Activated naive CD4-positive, alpha-beta T cell (primary cell): ENCODE measurements at places on chromosomes 7 and 10.

- no peak for DNase-seq
Measured at GRCh38 chr10:67599597-67599996, 96.4 kb downstream of the CTNNA3 start.

GRCh38 chr10:77406764-77407430 is 230.7 kb downstream of the KCNMA1 start:
- DNase-seq, result no peak

- DNase-seq, result no peak
Measured at GRCh38 chr7:36456138-36456537, 66.5 kb downstream of the ANLN start.

- no peak for DNase-seq
Measured at GRCh38 chr10:48287417-48288391, 13.2 kb upstream of the FRMPD2 start.

- DNase-seq, result no peak
Measured at GRCh38 chr7:104264285-104264684, 56.5 kb upstream of the ORC5 start.

DNA sequence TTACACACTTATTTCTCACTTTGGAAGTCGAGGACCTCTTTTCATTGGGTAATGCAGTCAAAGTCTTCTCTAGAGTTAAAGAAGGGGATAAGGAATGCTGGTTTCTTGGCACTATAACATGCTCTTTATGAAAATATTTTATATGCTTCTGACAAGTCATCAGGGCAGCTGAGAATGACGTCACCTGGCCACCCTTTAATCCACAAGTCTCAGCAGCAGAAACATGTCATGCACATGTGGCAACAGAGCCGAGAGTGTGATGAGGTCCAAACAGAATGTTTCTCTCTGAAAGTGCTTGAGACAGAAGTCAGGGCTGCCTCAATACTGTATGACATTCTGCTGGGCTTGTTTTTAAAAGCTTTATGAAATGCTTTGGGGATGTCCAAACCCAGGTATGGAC is 63.5 kb upstream of the C10orf90 start:
- DNase-seq, result no peak

DNA sequence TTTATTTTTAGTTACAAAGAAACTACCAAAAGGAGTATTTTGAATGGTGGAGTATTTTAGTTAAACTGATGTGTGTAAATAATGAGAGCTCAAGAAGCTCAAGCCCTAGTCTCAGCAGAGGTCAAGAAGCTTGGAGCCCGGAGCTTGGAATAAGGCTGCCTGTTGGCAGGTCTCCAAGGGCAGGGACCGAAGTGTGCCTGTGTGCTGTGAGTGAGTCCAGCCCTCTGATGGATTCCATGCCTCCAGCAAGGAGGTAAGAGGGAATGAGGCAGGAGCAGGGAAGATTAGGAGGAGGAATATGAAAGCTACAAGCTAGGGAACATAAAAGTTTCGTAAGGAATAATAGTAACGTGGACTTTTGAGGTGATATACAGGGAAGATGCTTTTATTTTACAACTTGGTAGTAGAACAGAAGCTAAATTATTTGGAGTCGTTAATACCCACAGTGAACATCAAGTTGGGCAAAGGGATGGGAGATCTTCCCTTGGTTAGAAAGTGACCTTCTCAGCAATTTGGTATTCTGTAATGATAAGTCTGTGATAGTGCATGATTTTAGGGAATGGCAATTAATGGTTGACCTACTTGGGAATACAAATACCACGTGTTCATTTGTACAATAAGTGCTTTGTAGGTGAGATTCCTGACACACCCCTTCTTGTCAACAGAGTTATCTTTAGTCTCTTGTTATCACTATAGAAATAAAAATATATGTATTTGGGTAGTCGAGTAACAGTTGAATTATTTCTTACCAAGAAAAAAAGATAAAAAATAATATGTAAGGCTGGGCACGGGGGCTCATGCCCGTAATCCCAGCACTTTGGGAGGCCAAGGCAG is 4.6 kb downstream of the SEC23IP start:
- no peak for DNase-seq

DNA sequence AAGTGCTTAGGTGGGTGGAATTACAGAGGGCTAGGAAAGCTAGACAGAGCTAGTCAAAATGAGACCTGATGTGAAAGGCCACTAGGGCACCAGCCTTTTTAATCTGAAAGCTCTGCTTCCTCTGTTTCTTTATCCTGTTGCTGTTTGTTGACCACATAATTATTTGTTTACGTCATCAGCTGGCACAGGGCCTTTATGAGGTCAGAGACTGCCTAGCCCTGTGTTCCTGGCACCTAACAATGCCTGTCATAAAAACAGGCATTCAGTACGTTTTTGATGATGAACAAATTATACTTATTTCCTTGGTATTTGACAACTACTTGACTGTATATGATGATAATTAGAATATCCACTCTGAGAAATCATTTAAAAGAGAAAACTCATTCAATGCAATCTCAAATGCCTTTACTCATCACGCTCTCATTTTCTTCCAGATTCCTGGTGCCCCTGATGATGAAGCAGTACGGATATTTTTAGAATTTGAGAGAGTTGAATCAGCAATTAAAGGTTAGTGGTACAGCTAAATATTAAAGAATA is 26.0 kb downstream of the RBM17 start:
- DNase-seq, result no peak

DNA sequence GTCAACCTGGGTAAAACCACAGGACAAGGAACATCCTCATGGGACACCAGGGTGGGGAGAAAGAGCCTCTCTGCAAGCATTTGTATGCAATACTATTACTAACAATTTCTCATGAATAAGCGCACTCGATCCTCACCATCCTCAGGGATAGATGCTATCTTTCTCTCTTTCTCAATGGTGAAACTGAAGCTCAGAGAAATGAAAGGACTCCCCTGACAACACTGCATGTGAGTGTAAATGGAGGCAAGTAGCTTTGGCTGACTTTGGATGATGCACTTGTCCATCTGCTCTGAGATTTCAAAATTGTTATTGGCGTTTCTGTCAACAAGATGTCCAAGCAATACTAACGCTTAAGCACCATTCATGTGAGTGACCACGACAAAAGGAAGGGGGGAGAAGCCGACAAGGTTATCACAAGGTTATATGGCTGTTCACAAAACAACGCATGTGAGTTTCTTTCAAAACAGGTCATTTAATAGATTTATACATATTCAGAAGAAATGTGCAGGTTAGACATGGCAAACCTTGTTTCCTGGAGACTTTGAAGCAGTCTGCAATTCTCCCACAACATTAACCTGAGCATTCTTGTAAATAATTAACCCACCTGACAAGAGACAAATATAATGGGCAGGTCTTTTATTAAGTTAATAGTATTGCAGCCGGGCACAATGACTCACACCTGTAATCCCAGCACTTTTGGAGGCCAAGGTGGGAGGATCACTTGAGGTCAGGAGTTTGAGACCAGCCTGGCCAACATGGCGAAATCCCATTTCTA is 54.0 kb downstream of the IFIT5 start:
- no peak for DNase-seq

DNA sequence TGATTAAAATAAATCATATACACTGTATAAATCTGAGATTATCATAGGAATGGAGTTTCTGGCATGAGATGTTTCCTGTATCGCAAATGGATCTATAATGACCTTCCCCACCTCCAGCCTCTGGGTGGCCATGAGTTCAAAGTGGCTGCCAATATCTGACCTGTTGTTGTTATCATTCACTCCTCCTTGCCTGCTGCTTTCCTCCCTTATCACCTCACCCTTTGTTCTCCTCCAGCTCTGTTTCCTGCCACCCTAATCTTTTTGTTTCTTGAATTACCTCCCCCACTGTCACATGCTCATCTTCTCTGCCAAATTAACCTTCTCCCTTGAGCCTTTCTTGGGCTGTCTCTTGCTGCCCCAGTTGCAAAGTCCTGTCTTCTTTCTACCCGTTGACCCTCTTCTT is 12.0 kb downstream of the SCD start:
- DNase-seq, result no peak

GRCh38 chr10:124728830-124729661 is 15.1 kb downstream of the FAM53B start:
- no peak for DNase-seq

DNA sequence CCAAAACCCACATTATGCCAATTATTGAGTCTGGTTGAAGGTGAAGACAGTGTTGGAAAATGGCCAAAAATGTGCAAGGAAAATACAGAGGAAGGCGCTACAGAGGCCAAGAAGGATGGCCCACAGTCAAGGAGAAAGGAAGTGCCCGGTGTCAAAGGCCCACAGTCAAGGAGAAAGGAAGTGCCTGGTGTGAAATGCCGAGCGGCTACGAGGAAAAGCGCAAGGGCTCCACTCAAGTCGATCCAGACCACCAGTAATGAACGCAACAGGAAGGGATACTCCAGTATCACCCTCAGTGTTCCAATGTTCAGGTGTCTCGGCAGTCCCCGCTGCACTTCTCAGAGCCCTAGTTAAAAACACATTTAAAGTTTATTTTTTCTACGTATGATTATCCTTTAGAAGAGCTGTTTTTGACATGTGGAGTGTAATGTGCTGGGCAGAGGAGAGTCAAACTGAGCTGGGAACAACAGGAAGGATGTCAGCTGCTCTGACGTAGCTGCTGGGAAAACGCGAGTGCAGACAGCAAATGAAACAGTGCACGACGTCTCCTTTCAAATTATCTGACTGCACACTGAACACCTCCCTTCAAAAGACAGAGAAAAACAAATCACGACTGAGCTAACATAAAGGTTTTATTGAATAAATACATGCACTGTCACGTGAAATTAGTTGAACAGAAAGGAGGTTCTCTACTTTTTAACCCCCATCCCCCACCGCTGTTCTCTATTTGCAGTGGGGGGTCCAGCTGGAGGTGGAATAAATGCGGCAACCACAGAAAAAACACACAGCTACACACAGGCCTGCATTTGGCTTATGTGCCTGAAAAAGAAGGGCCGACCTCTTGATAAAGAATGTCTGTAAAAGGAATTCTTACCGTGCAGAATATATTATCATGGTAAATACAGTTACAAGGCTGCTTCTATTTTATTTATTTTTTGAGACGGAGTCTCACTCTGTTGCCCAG is 26.1 kb upstream of the NCAPG2 start:
- DNase-seq, result no peak

- no peak for DNase-seq
Measured at GRCh38 chr7:41925946-41926345, 223.1 kb upstream of the INHBA start.

DNA sequence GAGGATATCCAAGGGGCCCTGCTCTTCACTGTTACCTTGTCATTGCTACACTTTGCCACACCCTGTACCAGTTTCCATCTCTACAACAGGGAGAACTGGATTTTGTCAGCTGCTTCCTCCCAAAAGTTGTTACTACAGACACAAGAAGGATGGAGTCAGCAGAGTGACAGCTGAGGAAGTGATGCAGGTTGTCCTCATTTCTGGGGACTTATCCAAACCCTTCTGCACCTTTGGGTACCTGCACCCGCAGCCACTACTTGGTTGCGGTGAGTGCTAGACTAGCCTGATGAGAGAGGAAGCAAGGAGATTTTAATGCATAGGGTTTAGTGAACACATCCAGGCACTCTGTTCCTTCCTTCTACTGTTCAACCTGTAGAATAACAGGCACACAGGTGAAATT is 281.0 kb downstream of the RPS24 start:
- DNase-seq, result no peak

DNA sequence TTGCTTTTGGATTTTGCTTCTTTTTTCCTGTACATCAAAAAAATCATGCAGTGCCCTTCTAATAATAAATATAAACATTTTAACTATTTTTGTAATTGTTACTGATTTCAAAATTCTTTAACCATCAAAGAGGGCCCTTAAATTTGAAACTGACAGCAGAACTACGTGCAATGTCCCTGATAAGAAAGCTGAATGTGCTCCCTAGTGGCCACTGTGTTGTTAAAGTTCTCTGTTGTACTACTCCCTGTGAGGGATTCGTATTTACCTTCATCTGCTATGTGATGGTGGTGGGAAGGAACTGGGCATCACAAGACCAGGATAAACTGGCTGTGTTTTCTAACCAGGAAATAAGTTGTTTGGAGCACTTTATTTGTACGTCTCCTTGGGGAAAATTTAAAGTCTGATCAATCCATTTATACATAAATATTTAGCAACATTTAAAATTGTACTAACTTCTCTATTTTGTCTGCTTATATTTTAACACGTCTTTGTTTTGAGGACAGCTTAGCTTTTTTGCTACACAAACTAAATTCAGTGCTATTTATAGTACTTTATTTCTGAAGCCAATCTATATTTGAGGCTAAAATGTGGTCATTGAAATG is 322.4 kb downstream of the HGF start:
- DNase-seq, result no peak

DNA sequence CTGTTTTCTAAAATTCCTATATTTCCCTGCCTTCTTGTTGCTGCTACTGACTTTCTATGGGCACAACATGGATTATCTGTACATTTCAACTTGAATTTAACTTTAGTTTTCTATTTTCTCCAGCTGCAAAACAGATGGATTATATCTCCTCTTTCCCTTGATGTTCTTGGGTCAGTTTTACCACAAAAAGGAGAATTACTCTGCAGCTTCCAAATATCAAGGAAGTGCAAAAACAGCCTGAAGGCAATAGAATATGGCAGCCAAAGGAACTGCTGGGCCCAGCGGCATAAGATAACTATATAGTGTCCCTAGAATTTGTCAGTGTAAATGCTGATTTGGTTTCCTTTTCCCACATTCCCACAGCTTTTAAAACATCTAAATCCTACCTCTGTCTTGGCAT is 29.1 kb downstream of the CPED1 start:
- no peak for DNase-seq

DNA sequence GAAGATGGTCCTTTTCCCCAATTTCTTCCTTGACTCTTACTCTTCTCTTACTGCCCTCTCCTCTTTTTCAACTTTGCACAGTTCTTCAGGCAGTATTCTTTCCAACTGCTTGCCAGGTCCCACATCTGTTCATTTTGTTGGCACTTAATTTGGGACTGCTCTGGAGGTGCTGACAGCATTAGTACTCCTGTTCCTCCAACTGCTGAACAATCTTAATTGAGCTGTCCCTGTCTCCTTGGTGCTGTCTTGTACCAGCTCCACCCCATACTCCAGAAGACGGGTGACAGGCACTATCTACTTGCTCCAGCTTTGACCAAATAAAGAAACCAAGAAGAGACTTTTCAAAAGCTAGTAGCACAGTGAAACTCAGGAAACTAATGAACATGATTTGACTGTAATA is 160.0 kb downstream of the PDE1C start:
- no peak for DNase-seq

DNA sequence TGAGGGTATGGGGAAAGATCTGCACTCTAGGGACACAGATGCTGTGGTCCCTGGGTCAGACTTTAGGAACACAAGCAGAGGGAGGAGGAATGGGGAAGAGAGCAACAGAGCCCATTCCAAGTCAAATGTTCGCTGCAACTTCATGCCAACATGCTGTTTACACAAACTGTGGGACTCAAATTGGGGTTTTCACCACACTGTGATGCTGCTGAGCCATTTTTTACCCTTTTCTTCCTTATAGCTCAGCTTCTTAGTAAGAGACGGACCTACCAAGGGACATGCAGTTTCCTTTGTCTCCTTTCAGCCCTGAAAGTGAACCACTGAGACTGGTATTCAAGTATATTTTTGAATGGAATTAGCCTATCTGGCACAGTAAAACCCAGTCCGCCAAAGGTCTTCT is 64.3 kb upstream of the AGK start:
- no peak for DNase-seq
